ENCODE measurements at places on chromosomes 5 and 9.

- DNase-seq: peak; percentile 40
Measured at GRCh38 chr9:77648234-77649108, at the start of gene GNA14. GNA14 (minus strand) TSS chr9:77648322; CDS start chr9:77647793, 529 bp downstream.

- DNase-seq: no peak
Measured at GRCh38 chr5:38650946-38651345, 94.5 kb upstream of the LIFR start.

DNA sequence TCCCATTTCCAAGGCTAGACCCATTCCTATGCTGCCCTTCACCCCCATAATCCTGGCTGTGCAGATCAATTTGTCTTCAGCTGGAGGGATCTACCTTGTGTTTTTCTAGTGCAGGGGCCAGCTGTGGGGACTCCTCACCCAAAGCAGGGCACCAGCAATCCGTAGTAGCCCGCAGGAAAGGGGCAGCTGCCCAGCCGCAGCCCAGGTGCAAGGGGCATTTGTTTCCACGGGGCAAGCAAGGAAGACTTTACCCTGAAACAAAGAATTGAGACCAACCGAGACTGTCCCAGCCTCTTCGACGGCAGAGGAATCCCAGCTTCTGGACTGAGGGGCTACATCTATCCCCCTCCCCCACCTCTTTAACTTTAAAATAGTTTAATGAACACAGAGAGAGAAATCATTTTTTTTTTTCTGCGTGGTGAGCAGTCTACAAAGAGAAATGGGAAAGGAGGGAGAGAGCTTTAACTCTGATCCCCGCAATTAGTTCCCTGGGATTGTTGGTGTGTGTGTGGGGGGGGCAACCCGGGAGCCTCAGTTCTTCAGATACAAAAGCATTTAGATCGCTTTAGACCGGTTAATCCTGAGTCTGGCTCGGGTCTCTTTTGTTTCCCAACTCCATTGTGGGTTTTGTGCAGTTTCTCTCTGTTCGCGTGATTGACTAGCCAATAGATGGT is 10.6 kb upstream of the LHX2 start:
- DNase-seq: no peak

- DNase-seq: no peak
Measured at GRCh38 chr9:76657265-76657664, 107.0 kb upstream of the PCA3 start.

GRCh38 chr9:84103651-84104377 is 123.2 kb downstream of the RMI1 start:
- no peak for DNase-seq

Data from head of caudate nucleus (tissue), 42 donors.